Gastrocnemius medialis (tissue), 4 donors: ENCODE measurements at places on chromosomes 12 and 14.
A peak's percentile ranks its signal among the peaks of the same experiment; 100 is the strongest.

GRCh38 chr14:100490252-100490651 is 97.0 kb downstream of the BEGAIN start:
- no peak for DNase-seq

DNA sequence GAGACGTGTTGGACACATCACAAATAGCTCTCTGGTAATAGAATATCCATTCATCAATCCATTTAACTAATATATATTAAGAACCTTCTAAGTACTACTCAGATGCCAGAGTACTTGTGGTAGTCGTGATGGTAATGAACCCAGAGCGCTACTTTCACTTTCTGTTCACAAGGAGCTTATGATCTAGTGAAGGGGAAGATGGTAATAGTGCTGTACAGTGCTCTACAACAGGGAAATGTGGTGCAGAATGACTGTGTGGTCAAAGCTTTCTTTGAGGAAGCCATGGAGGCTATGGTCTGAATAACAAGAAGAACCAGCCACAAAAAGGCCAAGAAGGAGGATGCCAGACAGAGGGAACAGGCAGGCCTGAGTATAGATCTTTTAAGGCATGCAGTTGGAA is 212.0 kb downstream of the PTPRO start:
- DNase-seq, result no peak

GRCh38 chr12:20270557-20270956 is 97.8 kb upstream of the PDE3A start:
- DNase-seq, result no peak

GRCh38 chr12:113960030-113960429 is 6.1 kb downstream of the RBM19 start:
- no peak for DNase-seq

- DNase-seq, result no peak
These were observed 2.9 kb upstream of the CLEC2A start for GRCh38 chr12:9935026-9935425.

DNA sequence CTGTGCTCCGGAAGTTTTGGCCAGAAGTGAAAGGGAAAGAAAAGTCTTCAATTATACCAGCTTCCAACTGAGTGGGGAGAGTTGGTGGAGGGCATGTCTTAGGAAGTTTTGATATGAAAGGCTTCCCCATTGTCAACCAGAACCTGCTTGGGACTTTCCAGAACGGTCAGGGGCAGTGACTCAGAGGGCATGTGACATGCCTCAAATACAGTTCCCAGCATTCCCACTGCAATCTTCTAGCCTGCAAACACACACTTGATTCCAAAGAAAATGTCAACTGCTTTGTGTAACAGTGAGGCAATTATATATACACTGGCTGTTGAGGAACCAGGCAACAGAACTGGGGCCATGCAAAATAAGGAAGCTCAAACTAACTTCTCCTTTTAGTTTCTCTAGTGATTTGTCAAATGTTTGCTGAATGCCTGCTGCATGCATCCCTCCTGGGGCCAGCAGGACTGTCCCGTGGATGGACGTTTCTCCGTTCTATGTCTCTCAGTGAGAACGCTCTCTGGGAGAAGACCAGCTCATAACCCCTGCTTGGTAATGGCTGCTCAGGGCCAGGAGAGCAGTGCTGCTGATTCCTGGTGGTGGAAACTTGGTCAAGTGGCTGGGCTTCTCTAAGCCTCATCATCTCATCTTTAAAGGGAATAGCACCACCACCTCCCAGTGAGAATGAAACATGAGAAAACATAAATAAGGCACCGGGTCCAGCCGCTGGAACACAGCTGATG is 18.3 kb downstream of the SLC25A47 start:
- DNase-seq, result peak; percentile 52

- no peak for DNase-seq
These were observed 1231.2 kb upstream of the FLRT2 start for GRCh38 chr14:84298663-84299195.

DNA sequence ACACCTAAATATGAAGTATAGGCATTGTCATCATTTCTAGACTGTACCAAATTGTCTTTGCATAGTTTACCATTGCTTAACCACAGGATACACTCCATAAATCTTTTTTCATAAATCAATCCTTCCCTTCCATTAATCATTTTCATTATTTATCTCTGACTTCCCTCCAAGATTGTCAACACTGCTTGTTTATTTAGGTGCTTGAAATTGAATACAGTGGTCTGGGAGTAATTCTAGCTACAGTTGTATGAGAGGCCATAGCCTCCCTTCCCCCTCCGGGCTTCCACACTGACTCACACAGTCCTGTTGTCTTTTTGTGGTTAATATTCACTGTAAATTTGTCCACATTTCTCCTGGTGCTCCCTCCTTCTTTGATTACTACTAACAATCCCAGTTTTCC is 114.2 kb upstream of the ARID2 start:
- DNase-seq, result no peak

DNA sequence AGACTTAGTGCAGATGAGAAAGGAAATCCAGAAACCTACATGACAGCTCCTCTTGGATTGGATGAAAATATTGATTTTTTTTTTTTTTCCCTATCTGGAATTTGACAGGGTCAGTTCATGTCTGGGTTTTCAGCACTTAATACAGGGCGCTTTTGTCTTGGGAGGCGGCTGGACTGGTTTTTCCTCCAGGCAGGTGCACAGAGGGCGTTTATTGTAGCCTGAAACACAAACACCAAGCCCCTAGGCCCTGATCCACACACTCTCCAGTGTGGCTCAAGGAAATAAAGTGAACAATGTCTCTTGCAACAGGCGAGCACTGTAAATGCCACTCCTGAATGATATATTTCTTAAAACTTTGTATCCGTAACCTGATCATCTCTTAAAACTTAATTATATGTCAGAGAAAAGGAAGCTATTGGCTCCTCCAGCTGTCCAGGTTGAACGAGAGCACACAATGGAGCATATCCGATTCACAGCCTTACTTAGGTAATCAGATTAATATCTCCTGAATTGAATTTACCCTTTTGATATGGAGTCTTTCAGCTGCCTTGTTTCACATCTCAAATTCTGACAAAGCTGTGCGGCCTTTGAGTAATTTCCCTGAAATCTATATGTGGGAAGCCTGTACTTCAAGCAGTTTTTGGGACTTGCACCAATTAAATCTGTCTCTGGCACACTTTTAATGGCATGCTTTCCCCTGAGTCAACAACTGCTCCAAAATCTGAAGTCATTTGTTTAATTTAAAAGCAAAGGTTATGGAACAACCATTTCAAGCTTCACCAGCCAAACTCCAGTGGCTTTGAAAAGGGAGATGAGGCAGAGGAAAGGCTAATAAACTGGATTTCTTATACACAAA is 485.7 kb downstream of the ZFP36L1 start:
- no peak for DNase-seq

GRCh38 chr12:128012110-128012509 is 254.9 kb upstream of the TMEM132C start:
- DNase-seq, result no peak

- no peak for DNase-seq
These were observed 813.1 kb upstream of the NOVA1 start for GRCh38 chr14:27410981-27411380.

DNA sequence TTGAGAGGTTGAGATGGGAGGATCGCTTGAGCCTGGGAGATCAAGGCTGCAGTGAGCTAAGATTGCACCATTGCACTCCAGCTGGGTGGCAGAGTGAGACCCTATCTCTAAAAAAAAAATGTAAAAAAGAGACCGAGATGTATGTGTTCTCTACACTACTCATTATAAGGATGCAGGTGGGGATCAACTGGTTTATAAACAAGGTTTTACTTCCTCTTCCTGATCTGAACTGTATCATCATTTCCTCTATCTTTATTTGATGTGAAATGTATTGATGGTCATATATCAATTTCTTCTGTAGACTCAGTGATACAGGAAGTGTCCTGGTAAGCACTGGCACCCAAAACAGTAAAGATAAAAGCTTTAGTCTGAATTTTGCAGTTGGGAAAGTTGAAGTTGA is 20.1 kb upstream of the USP44 start:
- DNase-seq, result no peak

- no peak for DNase-seq
These were observed 4.9 kb upstream of the PLXNC1 start for GRCh38 chr12:94143438-94143837.

DNA sequence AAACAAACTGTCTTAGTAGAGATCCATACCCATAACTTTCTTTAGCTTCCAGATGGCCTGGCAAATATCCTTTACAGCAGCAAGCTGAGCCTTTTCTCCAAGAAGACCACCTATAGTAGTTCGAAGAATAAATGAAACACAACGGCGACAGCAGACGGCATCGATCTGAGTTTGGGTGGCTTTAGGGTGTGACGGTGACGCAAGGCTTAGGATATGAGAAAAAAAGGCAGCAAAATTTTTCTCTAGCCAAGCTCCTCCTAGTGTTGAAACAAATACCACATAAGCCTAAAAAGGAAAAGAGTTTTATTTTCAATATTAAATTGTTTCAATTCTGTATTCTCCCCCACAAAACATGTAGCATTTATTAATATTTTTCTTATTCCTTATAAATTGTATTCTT is 33.3 kb downstream of the HEATR5A start:
- DNase-seq, result no peak

DNA sequence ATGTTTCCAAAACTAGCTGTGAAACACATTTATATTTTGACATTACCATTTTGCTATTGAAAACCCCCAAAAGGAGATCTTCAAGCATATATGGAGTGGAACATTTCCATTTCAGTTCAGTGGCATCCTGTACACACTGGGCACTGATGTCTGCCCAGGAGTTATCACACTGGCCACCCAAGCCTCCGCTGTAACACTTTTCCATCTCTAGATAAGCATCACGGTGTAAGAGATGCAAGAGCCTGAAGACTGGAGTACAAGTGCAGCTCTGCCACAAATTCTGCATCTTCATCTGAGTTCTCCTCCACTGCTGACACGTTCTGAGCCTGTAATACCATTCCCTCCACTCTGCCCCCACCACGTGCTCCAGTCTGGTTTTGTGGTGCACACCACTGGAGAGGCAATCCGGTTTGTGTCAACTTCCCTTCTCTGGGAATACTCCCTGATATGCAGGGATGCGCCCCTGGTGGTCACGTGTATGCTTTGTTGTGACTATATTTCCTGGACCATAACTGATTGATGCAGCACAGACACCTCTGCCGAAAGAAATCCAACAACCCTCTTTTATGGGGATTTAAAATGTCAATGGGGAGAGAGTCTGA is 12.7 kb downstream of the SPTLC2 start:
- no peak for DNase-seq

DNA sequence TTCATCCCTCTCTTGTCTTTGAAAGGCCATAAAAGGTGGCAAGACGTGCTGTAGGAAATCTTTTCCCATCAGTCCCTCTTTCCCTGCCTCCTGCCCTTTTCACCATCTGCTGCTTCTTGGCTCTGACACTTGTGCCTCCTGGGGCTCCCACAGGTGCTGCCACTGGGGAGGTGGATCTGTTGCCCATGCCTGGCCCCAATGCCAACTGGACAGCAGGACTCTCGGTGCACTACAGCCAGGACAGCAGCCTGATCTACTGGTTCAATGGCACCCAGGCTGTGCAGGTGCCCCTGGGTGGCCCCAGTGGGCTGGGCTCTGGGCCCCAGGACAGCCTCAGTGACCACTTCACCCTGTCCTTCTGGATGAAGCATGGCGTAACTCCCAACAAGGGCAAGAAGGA is 6.5 kb downstream of the CLSTN3 start:
- no peak for DNase-seq

GRCh38 chr12:75476071-75476470 is 4.5 kb upstream of the GLIPR1 start:
- no peak for DNase-seq

GRCh38 chr12:94239332-94239993 is 91.1 kb downstream of the PLXNC1 start:
- DNase-seq, result no peak

GRCh38 chr14:98949051-98949450 is 322.9 kb downstream of the BCL11B start:
- DNase-seq, result no peak

- peak; percentile 98 for DNase-seq
These were observed 49.0 kb downstream of the AREL1 start for GRCh38 chr14:74663884-74664283.

DNA sequence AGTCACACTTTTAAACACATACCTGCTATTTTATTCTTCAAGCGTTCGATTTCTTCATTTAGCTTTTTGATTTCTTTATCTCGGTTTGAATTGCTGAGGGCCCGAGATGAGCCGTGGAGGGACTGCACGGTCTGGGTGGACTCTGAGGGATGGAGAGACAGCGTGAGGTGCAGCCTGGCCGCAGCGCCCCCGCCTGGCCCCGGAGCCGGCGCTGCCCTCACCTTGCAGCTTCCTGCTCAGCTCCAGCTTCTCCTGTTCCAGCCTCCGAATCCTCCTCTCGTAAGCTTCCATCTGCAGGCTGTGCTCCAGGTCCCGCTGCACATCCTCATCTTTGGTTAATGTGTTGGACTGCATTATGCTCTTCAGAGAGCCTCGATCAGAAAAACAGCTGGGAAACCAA is 53.2 kb downstream of the AMN start:
- DNase-seq, result no peak

GRCh38 chr12:100141666-100141997 is 1.0 kb downstream of the BLTP3B start:
- DNase-seq, result peak; percentile 73

GRCh38 chr12:89405626-89406345 is 53.5 kb upstream of the DUSP6 start:
- no peak for DNase-seq

DNA sequence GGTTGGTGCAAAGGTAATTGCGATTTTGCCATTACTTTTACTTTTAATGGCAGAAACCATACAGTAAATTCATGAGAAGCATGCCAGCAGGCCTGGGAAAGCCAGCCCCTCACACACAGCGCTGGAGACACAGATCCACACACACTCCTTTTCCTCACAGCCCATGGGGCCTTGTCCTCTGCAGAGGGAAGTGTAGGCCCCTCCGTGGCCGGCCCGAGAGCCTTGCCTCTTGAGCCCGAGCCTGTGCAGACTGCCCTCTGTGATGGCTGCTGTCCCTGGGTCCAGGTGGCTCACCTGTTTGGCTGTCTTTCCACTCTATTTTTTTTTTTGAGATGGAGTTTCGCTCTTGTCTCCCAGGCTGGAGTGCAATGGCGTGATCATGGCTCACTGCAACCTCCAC is 39.3 kb downstream of the XRCC3 start:
- DNase-seq, result no peak

DNA sequence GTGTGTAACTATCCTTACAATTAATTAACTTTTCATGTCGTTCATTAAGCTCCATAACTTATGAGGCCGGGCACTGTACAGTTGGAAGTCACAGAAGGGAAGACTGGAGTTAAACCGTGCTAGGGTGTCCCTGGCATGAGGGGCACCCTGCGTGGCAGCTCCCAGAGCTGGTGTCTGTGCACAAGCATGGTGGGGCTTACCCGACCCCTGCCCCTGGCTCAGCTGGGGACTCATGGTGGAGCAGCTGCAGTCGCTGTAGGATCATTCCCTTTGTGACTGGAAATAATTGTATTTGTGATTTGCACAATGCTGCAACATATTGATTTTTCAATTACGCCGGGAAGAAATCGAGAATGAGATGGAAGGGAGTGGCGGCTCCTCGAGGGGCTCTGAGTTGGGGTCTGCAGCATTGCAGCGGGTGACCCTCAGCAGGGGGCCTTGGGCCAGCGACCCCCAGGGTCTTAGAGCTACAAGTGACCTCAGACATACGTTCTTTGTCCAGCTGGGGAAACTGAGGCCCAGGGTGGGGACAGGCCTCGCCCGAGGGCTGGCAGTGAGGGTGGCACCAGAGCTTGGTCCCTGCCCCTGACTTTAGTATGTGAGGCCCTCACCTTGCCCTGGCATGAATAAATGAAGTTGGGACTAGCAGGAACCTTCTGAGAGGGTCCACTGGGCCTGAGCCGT is 125.4 kb downstream of the KIF26A start:
- no peak for DNase-seq

GRCh38 chr14:36989806-36990205 is 182.6 kb downstream of the SLC25A21 start:
- DNase-seq, result no peak

GRCh38 chr12:107386569-107386968 is 293.2 kb upstream of the CRY1 start:
- DNase-seq, result no peak
